ENCODE measurements at places on chromosomes 11 and 22. TPM values are rescaled to one million over a fixed set of nuclear protein-coding genes. Genes with fewer than 3 reads are reported as not detected.

DNA sequence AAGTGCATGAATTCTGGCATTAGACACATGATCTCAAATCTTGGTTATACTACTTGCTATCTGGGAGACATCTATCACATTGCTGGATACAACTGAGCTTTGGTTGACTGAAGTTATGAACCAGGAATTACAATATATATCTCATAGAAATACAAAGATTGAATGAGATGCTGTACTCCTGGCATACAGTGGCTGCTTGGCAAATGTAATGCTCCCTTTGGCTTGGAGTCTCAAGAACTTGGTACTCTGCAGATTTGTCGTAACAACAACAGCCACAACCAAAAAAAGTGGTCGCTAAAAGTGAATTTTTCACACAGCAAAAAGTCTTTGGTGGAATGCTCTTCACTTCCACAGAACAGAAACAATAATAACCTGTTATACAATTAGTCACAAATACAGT is 1082.6 kb downstream of the DLG2 start:
- H3K36me3 ChIP-seq: no peaks in the 10 kb centered on the region
- no peaks in the 10 kb centered on the region for H3K4me1 ChIP-seq
- DNase-seq: no peak

The TTC36 gene
- total RNA-seq: 0.82 TPM

DNA sequence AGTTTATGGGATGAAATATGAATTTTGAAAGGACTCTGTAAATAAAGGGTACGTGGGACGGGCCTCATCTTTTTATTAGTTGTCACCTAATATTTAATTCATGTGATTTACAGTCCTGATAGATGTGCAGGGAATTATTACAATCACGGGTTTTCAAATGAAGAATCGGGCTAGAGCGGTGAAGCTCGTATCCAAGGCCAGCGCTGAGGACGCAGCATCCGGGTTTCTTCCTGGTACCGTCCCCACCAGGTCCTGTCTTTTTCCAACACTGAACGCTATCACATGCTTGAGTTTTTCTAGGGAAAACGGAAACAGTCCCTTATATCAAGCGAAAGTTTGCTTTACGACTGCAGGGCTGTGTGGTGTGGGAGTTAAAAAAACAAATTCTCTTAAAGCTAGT is 787 bp downstream of the SMDT1 start:
- peak overlapping the region; percentile 49 for H3K4me3 ChIP-seq
- H3K4me1 ChIP-seq: peaks cover 17% of the 10 kb centered on the region
- no peaks in the 10 kb centered on the region for H3K27me3 ChIP-seq
- no peaks in the 10 kb centered on the region for H3K36me3 ChIP-seq
- DNase-seq: no peak
- peak overlapping the region; percentile 99 for H3K27ac ChIP-seq

The RASL10A gene
- 1.8 TPM for total RNA-seq

DNA sequence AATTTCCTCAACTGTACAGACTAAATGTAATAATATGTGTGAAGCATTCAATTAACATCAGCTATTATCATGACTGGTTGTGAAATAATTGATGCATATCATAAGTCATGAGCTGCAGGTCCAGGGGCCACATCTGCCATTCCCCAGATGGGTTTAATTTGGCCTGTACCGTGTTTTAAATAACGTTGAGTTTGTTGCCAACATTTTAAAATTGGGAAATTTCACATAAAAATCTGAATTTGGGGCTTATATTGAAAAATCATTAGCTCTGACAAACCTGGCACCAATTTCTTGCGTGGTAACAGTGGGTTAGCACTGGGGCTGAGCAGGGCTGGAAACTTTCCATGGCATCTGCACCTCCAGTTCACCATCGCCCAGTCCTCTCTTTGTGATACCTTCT is 193.9 kb downstream of the SNX19 start:
- H3K27ac ChIP-seq: no peak overlapping the region
- H3K4me1 ChIP-seq: no peaks in the 10 kb centered on the region
- H3K36me3 ChIP-seq: no peaks in the 10 kb centered on the region
- H3K27me3 ChIP-seq: no peaks in the 10 kb centered on the region
- no peak for DNase-seq
